Cerebellar nuclear complex (tissue), 1 donor: ENCODE measurements at places on chromosomes 5 and 9.

- DNase-seq, result no peak
These were observed 19.7 kb downstream of the NIPSNAP3B start for GRCh38 chr9:104783588-104783987.

DNA sequence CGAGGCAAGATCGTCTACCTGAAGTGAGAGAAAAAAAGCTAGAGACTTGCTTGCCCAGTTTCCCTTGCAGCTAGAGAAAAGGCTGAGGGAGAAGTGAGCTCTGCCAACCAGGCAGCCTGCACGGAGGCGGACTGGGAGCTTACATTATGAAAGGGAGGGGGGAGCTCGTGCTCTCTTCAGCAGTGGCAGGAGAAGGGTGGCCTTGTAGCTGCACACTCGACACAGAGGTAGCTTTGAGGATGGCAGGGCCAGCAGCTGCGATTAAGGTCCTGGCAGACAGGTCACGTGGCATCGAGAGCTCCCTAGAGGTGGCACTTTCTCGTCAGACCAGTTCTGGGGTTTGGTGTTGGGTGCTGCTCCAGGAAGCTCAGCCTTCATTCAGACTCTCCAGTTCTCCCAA is 26.7 kb downstream of the APBA1 start:
- DNase-seq, result no peak

GRCh38 chr9:92637886-92638620 is 31.9 kb downstream of the IPPK start:
- DNase-seq, result no peak

DNA sequence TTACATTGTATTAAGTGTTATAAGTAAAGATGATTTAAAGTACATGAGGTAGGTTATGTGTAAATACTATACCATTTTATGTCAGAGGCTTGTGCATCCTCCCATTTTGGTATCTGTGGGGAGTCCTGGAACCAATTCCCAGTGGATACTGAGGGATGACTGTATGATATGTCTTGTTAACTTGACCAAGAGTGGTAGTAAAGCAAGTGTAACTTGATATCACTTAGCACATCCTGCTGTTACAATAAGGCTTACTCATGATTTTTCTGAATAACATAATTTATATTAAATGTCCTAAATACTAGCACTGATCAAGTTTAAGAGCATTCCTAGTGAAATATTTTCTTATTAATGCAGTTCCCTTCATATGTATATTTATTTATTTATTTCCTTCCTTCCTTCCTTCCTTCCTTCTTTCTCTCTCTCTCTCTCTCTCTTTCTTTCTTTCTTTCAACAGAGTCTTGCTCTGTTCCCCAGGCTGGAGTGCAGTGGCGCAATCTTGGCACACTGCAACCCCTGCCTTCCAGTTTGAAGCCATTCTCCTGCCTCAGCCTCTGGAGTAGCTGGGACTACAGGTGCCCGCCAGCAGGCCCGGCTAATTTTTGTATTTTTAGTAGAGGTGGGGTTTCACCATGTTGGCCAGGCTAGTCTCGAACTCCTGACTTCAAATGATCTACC is 7.5 kb downstream of the NDFIP1 start:
- DNase-seq, result no peak

DNA sequence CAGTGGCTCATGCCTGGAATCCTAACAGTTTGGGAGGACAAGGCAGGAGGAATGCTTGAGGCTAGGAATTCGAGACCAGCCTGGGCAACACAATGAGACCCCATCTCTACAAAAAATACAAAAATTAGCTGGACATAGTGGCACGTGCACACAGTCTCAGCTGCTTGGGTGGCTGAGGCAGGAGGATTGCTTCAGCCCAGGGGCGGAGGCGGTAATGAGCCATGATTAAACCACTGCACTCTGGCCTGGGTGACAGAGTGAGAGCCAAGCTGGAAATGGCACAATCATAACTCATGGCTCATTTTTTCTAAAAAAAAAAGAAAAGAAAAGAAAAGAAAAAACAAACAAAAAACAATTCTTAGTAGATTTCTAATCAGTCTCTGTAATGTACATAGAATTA is 446.2 kb downstream of the ELAVL2 start:
- no peak for DNase-seq

- no peak for DNase-seq
These were observed 28.6 kb downstream of the GFPT2 start for GRCh38 chr5:180324601-180324950.

GRCh38 chr9:137647096-137647714 is 28.4 kb downstream of the EHMT1 start:
- no peak for DNase-seq

GRCh38 chr5:4868140-4868735 is 271.9 kb upstream of the ADAMTS16 start:
- DNase-seq, result peak; percentile 43

- DNase-seq, result no peak
These were observed 119.5 kb upstream of the LMX1B start for GRCh38 chr9:126494264-126494663.

- no peak for DNase-seq
These were observed 47.3 kb upstream of the SUB1 start for GRCh38 chr5:32538031-32538547.

- no peak for DNase-seq
These were observed 314.0 kb downstream of the ARHGEF28 start for GRCh38 chr5:73940026-73940425.

GRCh38 chr5:105677291-105677690 is 1993.4 kb downstream of the EFNA5 start:
- no peak for DNase-seq

- no peak for DNase-seq
These were observed 737.9 kb upstream of the ZNF608 start for GRCh38 chr5:125484272-125484741.

GRCh38 chr5:142894749-142895148 is 124.6 kb downstream of the ARHGAP26 start:
- DNase-seq, result no peak

GRCh38 chr5:125026867-125027731 is 280.7 kb upstream of the ZNF608 start:
- no peak for DNase-seq

- no peak for DNase-seq
These were observed 132.8 kb downstream of the MACROH2A1 start for GRCh38 chr5:135266303-135266635.

DNA sequence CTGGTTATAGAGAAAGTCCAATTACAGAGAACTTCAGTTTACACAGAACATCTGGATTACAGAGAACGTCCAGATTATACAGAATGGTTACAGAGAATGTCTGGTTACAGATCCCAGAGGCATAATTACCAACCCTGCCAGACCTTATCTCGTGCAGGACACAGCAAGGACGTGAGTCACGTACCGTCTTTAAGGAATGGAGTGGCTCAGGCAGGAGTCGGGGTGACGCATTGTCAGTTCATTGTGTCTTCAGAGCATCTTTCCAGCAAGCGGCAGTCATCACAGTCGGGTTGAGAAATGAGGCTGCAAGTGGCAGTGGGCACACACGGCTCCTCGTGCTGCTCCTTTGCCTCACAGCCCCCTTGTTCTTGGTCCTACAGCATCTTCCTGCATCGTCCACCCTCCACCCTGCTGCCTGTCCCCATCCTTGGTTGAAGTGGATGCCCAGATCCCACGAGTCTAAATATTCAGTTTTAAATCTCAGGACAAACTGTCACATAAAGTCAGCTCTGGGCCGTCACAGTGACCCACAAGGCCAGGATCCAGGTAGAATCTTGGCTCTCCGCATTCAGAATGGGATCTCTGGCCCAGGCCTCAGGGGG is 30.0 kb upstream of the SLC6A19 start:
- no peak for DNase-seq

DNA sequence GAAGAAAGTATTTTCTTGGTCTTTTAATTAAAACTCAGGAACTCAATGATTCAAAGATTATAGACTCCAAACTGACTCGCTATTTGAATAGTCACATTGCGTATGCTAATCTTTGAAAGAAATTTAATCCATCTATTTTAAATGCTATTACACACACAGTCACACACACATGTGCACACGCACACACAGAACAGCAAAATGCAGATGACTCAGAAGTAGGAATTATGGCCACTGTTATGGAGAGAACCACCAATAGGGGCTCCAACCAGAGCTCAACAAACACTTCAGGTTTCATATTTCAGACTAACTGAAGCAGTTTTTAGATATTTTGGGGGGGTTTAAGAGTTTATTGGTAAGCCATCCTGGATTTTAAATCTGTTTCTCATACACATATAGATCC is 1917.9 kb downstream of the EFNA5 start:
- DNase-seq, result no peak

- no peak for DNase-seq
These were observed 79.7 kb downstream of the GPR21 start for GRCh38 chr9:123113185-123113584.

GRCh38 chr5:86885489-86886230 is 267.9 kb downstream of the COX7C start:
- DNase-seq, result no peak

DNA sequence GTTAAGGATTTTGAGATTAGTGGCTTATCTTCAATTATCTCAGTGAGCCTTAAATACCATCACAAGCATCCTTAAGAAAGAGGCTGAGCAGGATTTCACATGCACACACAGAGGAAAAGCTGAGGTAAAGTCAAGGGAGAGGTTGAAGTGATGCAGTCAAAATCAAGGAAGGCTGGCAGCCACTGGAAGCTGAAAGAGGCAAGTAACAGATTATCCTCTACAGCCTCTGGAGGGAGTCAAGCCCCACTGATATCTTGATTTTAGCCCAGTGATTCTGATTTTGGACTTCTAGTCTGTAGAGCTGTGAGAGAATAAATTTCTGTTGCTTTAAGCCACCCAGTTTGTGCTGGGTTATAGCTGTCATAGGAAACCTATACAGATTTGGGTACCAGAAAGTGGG is 80.1 kb downstream of the ANKRD31 start:
- no peak for DNase-seq

GRCh38 chr5:96022971-96023370 is 61.3 kb upstream of the ELL2 start:
- DNase-seq, result no peak

DNA sequence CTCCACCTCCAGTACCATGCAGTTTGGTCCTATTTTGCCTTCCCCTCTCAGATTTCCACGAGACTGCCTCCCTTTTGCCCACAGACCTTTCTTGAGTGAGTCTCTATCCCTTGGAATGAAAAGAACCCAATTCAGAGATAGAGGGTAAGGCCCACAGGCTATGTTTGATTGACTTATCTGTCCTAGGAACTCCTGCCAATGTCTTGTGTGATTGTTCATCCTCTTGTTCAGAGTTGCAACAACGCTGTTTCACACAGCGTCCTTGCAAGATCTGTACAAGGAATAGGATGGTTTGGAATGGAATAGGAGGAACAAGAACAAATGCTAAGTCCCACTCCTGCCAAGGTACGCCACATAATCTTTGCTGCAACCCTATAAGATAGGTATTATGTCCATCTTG is 142.2 kb upstream of the ABCA1 start:
- no peak for DNase-seq

GRCh38 chr9:93017621-93018020 is 40.9 kb upstream of the SUSD3 start:
- no peak for DNase-seq

DNA sequence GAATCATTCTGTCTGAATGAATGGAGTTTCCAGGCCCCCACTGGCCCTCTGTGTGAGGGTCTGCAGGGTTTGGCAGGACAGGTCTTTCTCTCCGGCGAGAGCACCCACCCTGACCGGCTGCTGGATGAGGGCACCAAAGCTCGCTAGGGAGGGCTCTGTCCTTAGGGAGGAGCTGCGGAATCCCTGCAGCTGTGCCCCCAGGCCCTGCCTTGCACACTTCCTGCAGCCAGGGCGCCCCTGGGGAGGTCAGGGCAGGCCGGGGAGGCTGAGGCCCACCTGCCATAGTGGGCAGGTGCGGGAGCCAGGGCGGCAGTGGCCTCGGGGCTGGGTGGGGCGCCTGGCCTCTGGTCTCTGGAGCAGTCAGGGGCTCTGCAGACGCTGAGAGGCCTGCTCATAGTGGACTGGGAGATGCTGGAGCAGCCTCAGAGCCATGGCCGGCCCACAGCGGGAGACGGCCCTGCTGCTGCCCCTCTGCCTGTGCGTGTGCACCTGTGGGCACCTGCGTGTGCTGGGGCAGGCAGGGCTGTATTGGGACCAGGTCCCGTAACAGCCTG is 36.1 kb downstream of the EXOC3 start:
- DNase-seq, result no peak
